ENCODE measurements at places on chromosomes 6 and 20.

- DNase-seq, result no peak
Measured at GRCh38 chr20:50333812-50334211, 143.2 kb downstream of the CEBPB start.

GRCh38 chr20:46523696-46524328 is 10.5 kb upstream of the ZNF334 start:
- no peak for DNase-seq

- no peak for DNase-seq
Measured at GRCh38 chr20:39916236-39916765, 772.7 kb downstream of the MAFB start.

GRCh38 chr20:50229156-50229607 is 38.6 kb downstream of the CEBPB start:
- no peak for DNase-seq

DNA sequence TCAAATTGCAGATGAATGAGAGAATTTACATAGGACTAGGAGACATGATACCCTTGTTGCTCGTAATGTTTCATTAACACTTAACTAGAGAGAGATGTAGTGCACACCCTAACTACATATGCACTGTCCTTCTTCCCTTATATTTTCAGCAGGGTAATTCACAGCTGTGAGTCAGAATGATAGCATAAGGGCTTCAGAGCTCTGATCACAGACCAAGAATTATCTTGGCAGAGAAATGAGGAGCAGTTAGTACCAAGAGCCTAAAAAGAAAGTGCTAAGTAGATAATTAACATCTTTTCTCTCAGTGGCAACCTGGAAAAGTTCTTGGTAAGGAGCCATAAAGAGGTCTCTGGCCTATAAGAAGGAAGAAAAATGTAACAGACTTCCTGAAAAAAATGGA is 35.8 kb downstream of the GRIK2 start:
- DNase-seq, result no peak

GRCh38 chr6:166417285-166417691 is 34.5 kb upstream of the MPC1 start:
- no peak for DNase-seq

- DNase-seq, result no peak
Measured at GRCh38 chr20:24913076-24913628, 35.9 kb upstream of the CST7 start.

- DNase-seq, result no peak
Measured at GRCh38 chr6:167797476-167798265, 29.0 kb upstream of the AFDN start.

GRCh38 chr6:4812068-4812467 is 35.9 kb downstream of the CDYL start:
- no peak for DNase-seq

GRCh38 chr6:168828800-168829199 is 387.8 kb downstream of the SMOC2 start:
- DNase-seq, result no peak

- no peak for DNase-seq
Measured at GRCh38 chr6:7896465-7896987, 14.1 kb downstream of the TXNDC5 start.

DNA sequence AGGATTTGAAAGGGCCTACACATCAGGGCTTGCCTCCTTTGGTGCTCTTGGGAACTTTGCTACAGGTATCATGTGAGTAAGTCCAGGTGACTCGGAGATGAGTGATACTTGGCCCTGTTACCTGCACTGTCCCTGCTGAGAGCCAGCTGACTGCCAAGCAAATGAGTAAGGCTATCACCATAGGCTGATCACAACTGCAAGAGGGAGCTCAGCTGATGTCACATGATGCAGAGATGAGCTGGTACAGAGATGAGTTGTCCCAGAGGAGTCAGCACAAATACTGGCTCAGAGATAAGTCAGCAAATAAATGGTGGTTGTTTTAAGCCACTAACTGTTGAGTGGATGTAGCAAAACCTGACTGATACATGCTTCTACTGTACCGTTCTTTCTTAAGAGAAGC is 41.4 kb downstream of the LAMP5 start:
- DNase-seq, result no peak

DNA sequence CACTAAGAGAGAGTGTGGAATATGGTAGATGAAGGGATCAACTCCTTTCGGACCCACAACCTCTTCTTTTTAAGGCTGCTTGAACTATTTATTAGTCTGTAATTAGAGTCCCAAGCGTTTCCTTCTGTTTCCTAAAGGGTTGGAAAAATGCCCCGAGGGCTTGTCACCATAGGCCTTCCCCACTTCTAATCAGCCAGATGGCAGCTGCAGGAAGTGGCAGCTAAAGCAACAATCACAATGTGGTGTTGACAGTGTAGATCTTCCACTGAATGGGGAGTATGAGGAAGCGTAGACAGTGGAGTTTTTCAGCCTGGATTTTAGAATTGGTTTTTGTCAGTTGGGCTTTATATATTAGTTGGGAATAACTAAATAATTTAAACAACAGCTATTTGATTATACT is 40.6 kb downstream of the SLC35D3 start:
- DNase-seq, result no peak

- no peak for DNase-seq
Measured at GRCh38 chr6:81831274-81831673, 78.8 kb upstream of the TENT5A start.

DNA sequence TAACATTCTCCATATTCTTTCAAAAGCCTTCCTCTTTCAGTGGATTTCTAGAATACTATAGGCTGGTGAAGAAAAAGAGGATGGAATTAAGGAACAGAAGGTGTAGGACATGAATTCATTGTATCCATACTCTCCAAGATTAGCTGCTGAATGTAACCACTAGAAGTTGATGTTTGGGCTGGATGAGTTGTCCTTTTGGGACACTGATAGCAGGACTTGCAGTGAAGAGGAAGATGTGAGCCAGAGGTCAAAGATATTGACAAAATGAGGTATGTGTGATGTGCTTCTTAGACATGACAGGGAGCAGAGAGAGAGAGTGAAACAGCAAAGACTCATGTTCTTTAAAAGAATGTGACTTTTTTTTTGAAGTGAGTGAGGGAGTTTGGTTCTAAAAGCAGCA is 134.3 kb upstream of the MAN1A1 start:
- DNase-seq, result no peak

- DNase-seq, result no peak
Measured at GRCh38 chr6:1395506-1395905, 6.1 kb downstream of the FOXF2 start.

DNA sequence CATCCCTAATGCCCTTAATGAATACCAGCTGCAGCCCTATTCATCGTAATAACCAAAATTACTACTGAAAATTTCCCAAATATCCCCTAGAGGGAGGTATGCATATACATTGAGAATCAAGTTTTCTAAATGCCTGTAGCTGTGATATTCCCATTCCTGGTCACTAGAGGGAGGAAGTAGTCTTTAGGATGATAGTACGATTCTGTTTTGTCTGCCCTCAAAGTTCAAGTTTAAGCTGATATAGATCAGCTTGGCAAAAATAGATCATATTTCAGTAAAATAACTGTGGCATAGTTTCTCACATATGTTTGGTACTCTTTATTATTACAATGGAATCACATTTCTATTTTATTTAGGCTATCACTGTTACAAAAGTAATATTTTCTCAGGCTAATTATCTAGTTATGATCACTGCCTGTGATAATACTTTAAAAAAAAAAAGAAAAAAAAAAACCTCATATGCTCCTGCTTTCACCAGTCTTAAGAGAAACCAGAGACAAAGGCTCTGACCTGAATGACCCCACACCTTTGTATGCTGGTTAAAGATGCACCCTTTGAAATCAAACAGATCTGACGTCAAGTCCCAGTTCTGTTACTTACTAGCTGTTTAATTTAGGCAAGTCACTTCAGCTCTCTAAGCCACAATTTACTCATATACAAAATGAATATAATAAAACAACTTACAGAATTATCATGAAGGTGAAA is 11.0 kb downstream of the TSPYL1 start:
- no peak for DNase-seq

DNA sequence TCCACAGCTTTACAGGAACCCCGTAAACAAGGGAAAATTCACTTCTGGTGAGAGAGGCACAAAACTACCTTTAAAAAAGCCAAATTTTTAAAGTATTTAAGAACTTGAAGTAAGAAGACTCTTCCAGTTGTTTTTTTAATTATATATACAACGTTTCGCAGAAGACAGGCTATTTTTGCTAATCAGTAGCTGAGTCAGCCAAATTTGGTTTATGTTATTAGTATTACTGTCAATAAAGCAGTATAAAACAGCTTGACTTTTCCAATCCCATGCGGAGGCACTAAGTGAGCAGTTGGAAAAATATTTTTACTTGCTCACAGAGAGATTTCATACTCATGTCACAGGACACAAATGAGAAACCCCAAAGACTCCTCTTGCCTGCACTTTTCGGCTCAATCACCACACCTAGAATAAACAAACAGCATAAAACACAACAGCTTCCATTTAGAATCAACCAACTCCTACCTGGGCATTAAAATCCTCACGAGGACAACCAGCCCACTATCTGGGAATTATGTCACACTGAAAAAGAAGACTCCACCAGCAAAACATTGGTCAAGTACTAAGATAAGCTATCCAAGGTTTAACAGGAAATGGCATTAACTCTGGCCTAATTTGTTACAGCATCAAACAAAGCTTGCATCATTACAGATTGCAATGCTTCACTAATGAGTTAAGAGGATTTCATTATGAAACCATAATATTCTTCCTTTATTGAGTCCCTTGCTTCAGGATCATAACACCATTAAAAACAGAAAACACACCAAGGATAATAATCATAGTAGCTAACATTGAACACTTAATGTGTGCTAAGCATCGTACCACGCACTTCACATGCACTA is 26.3 kb downstream of the ELOVL5 start:
- DNase-seq, result no peak

DNA sequence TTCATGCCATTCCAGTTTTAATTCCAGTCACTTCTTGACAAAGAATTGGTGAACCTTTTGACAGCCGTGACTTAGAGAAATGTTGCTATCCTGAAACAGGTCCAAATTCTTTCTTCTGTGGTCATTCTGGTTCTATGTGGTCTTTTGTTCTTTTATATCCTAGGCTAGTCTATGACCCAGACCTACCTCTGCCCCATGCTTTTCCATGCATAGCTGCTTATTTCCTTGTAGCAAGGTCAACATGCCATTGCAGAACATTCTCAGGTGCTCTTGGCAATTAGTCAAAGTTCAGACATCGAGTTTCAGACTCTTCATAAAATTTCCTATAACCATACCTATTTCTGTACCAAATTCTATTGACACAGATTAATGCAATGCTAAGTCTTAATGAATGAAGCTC is 202.6 kb downstream of the PLCB1 start:
- DNase-seq, result no peak

GRCh38 chr6:136967876-136968752 is 46.0 kb downstream of the SLC35D3 start:
- peak; percentile 37 for DNase-seq

- DNase-seq, result no peak
Measured at GRCh38 chr6:30955367-30956042, 14.7 kb downstream of the MUCL3 start.

DNA sequence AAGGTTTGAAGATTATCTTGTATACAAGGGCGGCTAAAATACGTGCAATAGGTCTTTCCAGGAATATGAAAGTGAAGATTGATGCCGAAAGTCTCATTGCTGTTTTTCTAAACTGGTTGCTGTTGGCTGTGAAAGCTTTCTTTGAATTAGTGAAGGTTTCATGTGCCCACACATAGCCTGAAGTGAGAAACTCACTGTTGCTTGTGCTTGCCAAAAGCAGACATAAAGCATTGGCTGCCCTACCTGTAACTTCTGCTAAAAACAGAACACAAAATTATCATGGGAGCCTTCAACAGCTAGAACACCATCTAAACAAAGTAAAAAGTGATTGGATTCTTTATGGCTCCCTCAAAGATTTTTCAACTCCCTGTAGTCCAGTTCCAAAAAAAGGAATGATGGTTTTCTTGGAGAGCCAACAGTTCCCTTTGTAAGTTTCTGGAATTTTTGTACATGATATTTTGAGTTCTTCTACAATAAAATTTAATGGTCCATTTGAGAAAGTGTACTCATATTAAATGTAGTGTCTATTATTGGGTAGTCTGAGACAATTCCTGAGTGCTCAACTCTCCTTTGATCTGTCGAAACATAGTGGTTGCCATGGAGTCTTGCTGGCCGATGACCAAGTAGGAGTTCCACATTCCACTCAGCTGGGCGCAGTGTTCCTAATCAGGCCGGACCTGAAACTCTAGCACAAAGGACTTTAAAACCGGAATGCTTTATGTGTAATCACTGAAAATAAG is 68.5 kb downstream of the PLEKHG1 start:
- peak; percentile 89 for DNase-seq

GRCh38 chr20:61407561-61407960 is 155.5 kb downstream of the CDH4 start:
- no peak for DNase-seq

DNA sequence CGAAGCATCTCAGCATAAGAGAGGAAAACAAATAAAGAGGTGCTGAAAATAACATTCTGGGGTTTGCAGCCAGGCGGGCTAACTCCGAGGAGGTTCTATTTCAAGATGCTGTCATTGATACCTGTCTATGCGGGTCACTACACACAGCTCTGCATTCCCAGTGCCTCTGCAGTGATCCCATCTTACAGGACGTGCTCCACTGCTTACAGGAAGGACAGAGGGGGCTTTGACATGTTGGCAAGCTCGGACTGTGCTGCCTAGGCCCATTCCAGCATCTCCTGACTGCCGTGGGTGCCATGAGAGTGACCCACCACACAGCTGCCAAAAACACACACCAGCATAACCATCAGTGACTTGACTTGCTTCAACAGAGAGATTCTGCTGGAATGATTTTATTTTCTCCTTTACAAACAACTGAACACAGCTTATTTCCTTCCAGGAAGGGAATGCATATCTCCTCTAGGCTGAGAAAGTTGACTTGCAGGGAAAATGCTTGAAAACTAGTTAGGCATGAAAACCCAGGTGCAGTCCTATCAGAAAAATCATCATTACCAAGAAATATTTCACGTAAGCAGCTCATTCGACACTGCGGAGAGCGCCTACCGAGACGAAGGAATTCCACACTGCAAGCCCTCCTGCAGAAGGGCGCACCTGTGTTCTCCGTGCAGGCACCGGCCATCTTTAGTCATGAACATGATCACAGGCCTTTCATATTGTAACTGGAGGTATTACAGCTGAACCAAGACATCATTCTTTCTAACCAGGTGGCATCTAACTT is 62.5 kb downstream of the RAMACL start:
- no peak for DNase-seq

DNA sequence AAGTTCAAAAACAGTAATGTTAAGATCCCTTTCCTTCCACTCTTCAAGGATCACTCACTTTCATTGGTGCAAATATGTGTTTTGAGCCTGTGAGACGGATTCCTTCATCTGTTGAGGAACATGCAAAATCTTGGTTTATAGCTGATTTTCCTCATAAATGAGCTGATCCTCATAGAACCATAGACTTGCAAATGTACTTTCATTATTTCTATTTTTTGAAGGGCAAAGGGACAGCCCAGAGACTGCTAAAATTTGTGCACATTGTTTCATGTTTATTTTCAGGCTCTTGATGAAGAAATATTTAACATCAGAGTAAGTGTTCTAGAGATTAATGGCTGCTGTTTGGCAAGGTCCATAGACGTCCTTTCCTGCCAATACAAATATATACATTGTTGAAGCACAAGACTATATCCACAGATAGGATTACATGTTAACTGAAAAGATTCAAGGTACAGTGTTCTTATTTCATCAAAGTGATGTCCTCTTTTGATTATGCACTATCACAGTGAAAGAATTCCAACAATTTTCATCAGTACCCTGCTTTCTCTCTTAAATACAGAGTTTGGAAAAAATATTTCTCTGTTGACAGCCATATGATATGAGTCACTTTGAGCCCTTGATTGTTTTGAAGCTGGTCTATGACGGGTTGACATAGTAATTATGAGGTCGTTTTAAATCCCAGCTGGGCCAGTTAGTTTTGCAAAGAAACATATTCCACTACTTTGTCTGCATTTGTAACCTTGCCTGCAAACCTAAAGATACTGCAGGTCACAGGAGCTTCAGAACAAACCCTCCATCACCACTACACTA is 95.7 kb downstream of the FILIP1 start:
- no peak for DNase-seq

Data from omental fat pad (tissue), 4 donors.